Glutamatergic neuron (in vitro differentiated cells): ENCODE measurements at places on chromosomes 1 and 21.

DNA sequence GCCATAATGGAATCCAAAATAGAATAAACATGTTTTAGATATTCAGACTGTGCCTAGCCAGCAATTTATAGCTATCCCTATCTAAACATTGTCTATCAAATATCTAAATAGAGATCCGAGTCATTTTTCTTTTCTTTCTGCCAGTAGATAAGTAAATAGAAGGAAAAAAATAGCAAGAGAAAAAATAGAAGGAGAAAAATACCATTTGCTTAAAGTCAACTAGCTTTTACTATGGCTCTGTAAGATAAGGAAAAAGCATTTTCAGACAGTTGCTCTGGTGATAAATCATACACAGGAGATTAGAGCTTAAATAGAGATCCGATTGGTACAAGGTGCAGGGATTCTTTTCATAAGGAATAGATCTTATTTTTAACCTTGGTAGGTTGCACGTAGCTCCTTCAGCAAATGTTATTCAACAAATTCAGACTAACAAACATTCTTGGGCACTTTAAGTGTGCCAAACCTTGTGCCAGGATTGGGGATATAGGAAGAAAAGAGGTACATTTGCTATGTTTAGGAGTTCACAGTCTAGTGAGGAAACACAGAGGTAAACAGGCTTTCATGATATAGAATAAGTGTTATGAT is 70.1 kb upstream of the CCDC190 start:
- no peak for DNase-seq

DNA sequence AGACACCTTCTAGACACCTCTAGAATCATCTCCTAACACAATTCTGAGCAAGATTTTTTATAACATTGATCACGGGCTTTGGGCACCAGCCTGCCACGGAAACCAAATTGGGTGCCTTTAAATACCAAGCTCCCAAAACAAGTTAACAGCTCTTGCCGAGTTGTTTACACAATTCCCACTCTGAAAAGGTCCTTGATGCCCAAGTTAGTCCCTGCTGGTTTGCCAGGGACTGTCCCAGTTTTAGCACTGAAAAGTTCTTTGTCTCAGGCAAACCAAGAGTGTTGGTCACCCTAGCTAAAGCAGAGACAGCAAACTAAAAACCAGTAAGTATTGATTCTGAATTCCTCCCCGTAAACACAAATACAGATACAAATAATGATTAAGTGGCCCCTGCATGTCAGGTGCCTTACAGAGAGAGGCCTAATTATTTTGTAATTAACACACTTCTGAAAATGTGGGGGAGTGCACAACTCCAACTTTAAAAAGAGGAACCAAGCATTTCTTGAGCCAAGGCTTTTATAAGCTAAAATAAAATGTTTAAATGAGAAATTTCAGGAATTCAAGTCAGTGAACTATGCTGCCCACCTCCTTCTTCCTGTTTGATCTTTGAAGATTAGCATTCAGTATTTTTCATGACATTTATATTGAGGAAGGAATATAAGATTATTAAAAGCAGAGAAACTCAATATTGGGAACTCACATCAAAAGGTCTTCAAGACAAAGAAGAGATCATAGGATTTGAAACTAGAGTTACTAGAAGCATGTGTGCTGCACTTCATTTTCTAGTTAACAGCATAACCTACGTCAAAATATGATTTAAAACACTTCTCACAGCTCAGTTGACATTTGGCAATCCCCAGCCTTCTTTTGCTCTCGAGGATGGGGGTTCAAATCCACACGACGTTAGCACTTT is 9.0 kb upstream of the UBE2U start:
- no peak for DNase-seq

DNA sequence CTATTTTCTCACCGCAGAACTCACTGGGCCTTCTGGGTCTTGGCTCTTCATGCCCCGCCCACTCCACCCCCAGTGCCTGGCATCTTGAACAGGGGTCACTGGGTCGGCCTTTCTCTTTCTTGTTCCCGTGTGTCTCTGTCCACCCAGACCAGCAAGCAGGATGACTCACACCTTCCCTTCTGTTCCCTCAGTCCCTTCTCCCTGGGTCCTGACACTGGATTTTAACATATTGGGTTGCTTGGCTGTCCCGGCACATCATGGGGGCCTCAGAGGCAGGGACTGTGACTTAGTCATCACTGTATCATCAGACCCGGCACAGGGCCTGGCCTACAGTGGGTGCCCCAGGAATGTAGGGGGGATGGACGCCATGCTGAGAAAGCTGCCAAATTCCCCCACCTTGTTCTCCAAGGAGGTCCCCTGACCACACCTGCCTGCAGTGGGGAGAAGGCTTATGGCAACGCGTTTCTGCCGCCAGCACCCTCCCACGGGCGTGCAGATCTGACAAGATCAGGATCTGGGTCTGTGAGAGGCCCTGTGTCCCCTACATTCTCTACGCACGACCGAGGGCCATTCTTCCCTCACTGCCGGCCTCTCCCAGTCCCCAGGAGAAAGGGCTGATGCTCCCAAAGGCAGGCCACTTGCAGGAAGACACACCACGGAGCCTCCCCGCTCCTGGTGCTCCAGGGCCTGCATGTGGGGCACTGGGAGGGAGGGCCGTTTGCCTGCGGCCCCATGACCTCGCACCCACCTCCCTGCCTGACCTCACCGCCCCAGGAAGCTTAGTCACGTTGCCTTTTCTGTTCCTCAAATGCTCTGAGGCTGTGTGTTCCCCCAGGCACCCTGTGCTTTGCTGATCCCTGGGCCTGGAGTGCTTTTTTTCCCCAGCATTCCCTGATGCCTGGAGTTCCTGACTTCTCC is 157.2 kb upstream of the TMEM51 start:
- peak; percentile 28 for DNase-seq

DNA sequence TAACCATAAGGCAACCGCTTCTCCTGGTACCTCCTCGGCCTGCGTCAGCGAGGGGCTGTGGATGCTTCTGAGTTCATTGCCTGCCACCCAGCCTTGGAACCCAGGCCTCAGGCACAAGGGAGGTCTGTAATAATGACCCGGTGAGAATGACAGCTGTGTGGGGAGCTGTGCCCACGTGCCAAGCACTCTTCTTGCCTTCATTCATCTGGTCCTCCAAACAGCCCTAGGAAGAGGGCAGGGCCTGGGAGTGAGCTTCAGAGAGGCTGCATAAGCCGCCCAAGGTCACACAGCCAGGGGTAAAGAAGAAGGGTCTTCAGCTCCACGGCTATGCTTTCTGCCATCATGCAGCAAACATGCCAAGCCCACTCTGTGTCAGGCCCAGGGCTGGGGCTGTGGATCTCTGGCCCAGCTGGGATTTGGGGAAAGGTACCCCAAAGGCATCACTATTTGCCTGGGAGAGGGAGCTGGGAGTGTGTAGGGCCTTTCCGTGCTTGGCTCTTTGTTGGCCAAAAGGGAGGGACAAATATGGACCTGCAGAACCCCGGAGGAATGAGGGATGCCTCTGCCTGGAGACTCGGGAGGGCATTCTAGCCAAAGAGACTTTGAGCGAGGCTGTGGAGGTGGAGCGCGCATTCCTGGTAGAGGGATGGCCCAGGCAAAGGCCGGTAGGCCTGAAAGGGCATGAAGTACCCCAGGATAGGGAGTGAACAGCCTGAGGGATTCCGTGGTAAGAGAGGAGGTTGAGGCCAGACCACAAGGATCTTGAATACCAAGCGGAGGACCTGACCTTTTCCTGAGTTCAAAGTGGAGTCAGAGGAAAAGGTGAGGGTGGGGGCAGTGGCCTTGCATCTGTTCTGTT is 10.1 kb upstream of the EDN2 start:
- DNase-seq: no peak

DNA sequence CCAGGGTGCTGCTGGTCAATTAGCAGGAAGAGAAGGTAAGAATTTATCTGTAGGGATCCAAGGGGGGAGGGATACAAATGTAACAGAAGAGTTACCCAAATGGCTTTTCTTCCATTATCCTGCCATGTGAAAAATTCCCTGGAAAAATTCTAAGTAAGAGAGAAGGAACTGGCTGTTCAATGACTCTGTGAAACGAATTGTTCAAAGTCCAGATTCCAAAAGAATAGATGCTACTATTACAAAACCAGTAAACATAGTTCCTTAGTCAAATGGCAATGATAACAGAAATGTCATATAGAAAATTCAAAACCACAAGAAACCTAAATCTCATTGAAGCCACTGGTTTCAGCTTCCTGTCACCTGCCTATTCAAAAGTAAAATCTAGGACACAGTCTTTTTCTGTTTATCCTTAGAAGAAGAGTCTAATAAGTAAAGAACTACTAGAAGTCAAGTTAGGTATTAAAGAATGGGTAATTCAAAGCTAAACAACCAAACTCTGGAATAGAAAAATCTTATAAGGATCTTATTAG is 102.6 kb downstream of the ZNF644 start:
- DNase-seq: no peak

DNA sequence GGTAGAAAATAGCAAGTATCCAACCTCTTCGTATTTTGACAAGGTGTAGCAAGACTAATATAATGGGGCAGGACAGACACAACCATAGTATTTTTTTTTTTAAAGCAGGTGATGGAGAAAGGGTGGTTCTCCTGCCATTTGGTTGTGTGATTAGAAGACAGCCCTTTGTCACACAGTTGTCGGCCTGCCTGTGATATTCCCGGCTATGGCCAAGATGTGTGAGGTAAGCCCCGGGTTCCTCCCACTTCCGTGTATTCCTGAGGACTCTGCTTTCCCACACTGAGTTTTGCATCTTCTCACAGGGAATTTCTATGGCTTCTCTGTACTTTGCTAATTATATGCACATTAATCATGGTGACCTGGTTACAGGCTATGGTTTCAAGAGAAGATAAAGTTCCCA is 35.9 kb downstream of the ZNF496 start:
- no peak for DNase-seq
